ENCODE measurements at places on chromosomes 6 and 20. TPM values are rescaled to one million over a fixed set of nuclear protein-coding genes. Genes with fewer than 3 reads are reported as not detected.

DNA sequence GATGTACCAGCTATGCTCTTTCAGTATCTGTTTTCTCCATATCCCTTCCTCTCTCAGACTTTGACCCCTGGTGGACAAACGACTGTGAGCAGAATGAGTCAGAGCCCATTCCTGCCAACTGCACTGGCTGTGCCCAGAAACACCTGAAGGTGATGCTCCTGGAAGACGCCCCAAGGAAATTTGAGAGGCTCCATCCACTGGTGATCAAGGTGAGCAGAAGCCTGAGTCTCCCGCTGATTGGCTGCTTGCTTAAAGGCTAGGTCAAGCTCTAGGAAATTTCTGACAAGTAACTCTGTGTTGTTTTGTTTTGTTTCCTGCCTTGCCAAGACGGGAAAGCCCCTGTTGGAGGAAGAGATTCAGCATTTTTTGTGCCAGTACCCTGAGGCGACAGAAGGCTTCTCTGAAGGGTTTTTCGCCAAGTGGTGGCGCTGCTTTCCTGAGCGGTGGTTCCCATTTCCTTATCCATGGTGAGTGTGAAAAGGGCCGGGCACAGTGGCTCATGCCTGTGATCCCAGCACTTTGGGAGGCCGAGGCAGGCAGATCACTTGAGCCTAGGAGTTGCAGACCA, 28.6 kb downstream of the C6orf89 start:
- DNase-seq, result peak; percentile 59

- DNase-seq, result no peak
Measured at GRCh38 chr20:43752051-43752360, 25.2 kb upstream of the GTSF1L start.

The ZNF335 gene
- polyA plus RNA-seq, result 31.4 TPM

- no peak for DNase-seq
Measured at GRCh38 chr20:24081077-24081476, 92.5 kb upstream of the GGTLC1 start.

The KIAA1755 gene
- 31.9 TPM for polyA plus RNA-seq

The MYCT1 gene
- polyA plus RNA-seq, result 0.59 TPM

The CCR6 gene
- polyA plus RNA-seq, result not detected

DNA sequence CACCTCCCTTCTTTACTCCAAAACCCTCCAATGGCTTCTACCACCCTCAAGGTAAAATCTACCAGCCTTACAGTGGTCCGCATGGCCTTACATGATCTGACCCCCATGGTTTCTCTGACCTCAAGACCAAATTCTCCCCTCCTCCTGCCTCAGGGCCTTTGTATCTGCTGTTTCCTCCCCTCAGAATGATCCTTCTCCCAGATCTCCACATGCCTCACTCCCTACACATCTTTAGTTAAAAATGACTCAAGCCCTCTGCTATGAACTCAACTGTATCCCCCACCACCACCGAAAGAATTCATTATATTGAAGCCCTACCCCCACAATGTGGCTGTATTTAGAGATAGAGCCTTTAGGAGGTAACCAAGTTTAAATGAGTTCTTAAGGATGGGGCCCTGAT, 4.1 kb downstream of the SLC23A2 start:
- no peak for DNase-seq
